Vagina (tissue), 2 donors: ENCODE measurements at places on chromosomes 1 and 21.

DNA sequence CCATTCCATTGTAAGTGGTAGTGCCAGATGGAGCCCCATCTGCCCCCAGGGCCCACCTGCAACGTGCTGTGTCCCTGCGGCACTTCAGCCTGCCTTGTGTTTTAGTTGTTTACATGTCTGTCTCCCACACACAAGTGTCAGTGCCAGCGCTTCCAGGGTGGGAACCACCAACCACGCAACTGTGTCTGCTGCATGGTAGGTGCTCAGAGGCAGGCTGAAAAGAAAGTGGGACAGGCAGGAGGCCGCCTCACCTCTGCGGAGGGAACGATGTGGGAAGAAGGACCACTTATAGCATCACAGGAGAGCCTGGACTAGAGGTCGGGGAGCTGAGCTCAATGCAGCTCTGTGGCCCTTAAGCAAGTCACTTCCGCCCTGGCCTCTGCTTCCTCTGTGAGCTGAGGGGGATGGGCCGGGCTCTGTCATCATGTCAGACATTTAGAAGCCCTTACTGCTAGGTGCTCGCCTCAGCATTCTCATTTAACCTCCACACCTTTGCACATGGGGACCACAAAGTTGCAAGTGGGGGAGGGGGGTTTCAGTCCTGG, 17.9 kb downstream of the SLC9A1 start:
- no peak for DNase-seq

DNA sequence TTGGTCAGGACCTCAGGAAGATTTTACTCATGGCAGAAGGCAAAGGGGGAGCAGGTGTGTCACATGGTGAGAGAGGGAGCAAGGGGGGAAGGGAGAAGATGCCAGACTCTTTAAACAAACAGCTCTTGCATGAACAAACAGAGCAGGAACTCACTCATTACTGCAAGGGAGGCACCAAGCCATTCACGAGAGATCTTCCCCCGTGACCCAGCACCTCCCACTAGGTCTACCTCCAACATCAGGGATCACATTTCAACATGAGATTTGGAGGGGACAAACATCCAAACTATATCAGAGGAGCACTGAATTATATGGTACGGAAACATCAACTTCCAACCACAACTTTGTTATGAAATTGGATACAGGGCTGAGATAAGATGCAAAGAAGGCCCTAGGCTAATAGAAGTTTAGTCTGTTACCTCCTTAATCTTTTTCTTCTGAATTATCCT, 164.9 kb downstream of the ST6GALNAC3 start:
- DNase-seq, result no peak

GRCh38 chr1:39900662-39901463, 854 bp downstream of the MYCL start:
- DNase-seq, result no peak

GRCh38 chr1:176051902-176052518, 155.1 kb downstream of the COP1 start:
- DNase-seq, result no peak

DNA sequence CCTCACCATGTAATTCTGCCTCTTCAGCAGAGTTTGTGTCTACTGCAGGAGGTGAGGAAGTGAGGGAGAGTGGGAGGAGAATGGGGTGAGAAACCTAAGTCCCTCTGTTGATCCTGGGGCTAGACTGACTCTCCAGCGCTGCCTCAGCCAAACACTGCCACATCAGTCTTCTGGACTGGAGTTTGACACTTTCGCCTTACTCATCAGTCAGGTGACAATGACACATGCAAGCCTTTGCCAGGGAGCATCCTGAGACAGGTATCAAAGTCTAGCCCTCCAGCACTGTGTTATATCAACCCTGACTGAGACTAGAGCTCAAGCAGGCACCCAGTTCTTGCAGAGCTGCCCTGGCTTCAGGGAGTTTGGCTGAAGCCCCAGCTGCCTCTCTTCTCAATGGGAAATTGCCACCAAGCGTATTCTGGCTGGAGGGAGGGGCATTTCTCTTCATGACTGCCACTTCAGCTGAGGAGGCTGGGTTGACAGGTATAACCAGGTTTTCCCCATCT, 33.3 kb upstream of the SUCO start:
- no peak for DNase-seq

DNA sequence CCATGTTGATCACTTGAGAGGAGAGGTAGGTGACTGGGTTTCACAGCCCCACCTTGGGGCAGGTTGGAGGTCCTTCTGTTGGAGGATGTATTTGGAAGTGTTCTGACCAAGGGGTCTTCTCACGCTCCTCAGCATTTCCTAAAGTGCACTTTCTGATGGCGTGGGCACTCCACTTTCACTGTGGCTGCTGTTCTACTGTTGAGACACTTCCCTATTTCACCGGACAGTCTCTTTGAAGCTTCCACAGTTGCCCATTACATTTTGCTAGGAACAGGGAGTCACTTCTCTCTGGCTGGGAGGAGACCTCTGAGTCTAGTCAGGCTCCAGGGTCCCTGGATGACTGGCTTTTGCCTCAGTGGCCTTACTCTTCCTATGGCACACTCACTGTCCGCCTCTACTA, 180.0 kb upstream of the LMO4 start:
- no peak for DNase-seq

DNA sequence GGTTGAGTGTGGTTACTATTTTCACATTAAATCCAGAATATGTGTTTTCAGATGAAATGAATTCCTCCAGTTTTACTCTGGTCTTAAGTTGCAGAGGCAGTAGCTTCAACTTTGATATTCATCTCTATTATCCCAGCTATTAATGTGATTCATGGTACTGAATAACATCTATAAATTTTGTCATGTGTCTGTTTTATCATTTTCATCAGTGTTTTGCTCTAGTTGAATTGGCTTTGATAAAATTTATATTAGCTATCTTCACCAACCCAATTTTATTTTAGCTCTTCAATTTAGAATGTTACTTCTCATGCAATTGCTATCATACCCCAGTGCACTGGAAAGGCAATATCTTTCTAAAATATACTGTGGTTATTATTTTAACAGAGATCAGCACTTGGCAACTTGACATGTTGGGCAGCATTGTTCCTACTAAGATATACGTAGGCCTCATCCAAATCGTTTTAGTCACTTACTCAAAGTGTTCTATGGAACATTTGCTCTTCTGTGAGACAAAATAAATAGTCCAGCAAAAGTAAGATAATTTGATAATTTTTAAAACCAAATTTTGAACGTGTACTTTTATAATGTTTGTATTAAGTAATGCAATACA, 184.3 kb downstream of the NCAM2 start:
- DNase-seq, result no peak

DNA sequence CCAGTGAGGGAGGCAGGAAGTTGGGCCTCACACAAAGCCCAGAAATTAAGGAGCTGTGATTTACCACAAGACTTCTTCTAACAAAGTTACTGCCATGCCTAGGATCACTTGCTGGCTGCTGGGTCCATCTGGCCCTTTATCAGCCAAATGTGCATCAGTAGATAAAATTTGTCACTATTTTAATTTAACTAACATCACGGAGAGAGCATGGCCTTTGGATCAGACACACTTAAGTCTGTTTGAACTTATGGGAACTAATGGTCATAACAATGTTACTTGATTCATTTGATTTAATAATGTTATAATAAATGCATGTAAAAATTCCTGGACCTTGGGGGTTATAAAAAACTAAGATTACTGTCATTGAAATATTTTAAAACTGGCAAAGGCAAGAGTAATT, 67.2 kb upstream of the CCDC190 start:
- no peak for DNase-seq

DNA sequence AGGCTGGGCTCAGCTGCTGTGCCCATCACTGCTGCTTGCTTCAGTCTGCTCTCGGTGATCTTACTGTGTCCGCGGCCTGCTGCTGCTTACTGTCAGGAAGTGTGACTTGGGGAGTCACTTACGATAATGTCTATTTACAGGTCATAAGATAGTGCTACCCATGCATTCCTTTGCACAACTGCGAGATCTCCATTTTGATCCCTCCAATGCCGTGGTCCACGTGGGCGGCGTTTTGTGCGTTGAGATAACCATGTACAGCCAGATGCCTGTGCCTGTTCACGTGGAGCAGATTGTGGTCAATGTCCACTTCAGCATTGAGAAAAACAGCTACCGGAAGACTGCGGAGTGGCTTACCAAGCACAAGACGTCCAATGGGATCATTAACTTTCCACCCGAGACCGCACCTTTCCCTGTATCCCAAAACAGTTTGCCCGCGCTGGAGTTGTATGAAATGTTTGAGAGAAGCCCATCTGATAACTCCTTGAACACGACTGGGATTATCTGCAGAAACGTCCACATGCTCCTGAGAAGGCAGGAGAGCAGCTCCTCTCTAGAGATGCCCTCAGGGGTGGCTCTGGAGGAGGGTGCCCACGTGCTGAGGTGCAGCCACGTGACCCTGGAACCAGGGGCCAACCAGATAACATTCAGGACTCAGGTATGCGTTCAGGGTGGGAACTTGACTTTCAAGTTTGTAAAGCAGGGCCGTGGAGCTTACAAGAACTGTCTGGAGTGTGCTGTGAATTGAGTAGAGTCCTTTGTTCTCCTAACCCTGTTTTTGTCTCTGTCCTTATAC, 24.4 kb upstream of the PWP2 start:
- no peak for DNase-seq

- no peak for DNase-seq
Measured at GRCh38 chr21:21332492-21332891, 334.3 kb downstream of the NCAM2 start.

DNA sequence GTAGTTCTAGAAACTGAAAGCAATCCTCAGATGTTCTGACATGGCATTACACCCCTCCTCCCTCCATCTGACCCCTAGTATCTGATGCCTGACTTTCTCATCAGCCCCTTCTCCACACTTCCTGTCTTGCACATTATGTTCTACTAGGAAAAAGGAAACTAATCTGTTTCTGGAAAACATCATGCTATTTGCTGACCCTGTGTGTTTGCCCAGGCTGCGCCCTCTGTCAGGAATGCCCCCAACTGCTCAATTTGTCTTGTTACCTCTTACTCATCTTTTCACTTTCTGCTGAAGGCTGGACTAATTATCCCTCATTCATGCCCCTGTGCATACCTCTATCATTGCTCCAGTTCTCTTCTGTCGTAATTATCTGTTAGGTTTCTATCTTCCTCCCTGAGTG, 37.5 kb upstream of the DAB1 start:
- no peak for DNase-seq

GRCh38 chr1:222009105-222009730, 267.3 kb upstream of the DUSP10 start:
- no peak for DNase-seq

- DNase-seq, result no peak
Measured at GRCh38 chr21:27333096-27333495, 366.2 kb upstream of the ADAMTS5 start.

- DNase-seq, result no peak
Measured at GRCh38 chr1:41672173-41672572, 187.7 kb upstream of the EDN2 start.

DNA sequence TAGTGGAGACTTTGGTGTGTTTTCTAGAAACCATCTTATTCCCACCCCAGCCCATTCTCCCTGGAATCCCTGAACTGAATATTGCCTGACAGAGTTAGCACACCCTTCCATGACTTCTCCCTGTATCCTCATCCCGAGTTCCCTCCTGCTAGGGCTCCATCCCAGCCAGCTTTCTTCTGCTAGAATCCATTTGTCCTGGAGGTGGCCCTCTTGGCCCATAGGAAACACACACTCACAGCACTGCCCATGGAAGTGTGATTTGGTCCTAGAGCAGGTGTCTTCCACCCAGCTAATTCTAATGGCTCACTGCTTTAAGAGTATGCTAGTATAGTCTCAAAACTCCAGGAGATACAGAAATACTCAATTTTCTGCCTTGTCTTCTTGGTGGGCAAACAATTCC, 4.1 kb downstream of the KRTAP15-1 start:
- no peak for DNase-seq

- DNase-seq, result no peak
Measured at GRCh38 chr21:40633048-40633447, 213.9 kb downstream of the DSCAM start.

DNA sequence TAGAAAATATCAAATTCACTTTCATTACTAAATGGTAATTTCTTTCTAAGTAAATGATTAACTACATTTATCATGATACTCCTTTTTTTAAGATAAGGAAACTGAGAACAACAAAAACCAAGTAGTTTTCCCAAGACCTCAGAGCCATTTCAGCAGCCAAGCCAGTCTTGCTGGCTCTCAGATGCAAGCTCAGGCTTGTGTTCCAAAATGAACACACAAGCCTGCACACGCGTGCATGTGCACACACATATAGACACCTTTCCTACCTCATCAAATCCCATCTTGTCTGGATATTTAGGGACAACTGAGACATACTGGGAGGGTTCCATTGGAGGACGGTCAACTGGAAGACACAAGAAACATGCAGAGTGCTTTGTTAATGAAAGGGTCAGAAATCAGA, 83.0 kb downstream of the COLGALT2 start:
- no peak for DNase-seq

DNA sequence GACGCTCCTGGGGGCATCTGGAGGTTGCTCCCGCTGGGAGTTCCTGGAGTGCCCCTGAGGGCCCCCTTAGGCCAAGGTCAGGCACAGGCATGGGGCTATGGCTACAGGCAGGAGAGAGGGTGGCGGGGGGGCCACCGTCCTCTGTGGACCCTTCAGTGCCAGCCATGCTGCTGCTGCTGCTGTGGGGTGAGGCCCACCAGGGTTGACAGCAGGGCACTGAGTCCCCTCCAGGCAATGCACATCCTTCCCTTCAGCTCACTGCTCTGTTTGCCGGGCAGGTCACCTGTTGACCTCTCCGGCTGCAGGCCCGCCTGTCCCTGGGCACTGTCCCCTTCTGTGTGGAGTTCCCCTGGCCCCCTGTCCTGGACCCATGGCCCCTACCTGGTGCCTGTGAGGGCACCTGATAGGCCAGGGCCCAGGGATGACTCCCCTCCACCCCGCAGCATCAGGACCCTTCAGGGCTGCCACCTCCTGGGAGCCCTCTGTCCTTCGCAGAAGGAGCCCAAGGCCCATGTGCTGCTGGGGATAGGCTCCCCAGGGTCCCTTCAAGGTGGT, 34.1 kb upstream of the ADARB1 start:
- no peak for DNase-seq

GRCh38 chr1:64974288-64974825, 8.0 kb upstream of the JAK1 start:
- no peak for DNase-seq

GRCh38 chr1:23742670-23743286, 493 bp upstream of the ELOA start:
- DNase-seq, result no peak

- no peak for DNase-seq
Measured at GRCh38 chr1:168772428-168773060, 43.5 kb upstream of the DPT start.

- DNase-seq, result no peak
Measured at GRCh38 chr1:94608852-94609530, 67.4 kb upstream of the F3 start.

GRCh38 chr1:1929639-1930545, 10.8 kb upstream of the TMEM52 start:
- DNase-seq, result no peak
